Stimulated activated CD4-positive, alpha-beta T cell treated with anti-CD3 and anti-CD28 coated beads, Interleukin-4, amount 100 ng/mL, for 48 hours (primary cell): ENCODE measurements at places on chromosomes 7 and 10.
A peak's percentile ranks its signal among the peaks of the same experiment; 100 is the strongest.

DNA sequence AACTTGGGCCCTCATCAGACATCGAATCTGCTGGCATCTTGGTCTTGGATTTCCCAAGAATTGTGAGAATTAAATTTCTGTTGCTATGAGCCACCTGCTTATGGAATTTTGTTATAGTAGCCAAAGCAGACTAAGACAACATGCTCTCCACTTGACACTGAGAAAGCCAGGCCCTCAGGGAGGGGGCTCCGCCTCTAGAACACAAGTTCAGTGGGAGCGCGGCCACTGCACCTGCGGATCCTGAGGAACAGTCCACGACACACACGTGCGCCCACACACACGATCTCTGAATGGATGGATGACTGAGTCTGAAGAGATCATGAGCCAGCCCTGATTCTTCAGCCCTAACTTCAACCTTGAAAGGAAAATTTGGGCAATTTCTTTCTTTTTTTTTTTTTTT lies 73.7 kb downstream of the CTBP2 start:
- no peak for DNase-seq

GRCh38 chr7:4103352-4104091 lies 578.6 kb upstream of the FOXK1 start:
- DNase-seq = no peak

DNA sequence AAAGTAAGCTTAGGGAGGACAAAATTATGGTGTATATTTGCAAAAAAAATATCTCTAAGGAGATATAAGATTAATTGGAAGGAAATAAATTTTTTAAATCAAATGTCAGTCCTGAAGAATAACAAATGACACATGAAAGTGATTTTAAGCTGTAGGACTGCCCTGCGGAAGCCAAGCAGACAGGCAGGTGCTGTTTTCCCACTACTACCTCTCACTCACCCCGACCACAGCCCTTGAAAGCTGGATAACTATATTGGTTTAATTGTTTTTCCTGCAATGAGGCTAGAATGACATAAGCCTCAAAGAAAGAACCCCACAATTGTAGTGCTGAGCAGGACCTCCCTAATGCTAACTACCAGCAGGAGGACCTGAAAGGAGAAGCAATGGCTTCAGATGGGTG lies 68.6 kb upstream of the VIPR2 start:
- no peak for DNase-seq

DNA sequence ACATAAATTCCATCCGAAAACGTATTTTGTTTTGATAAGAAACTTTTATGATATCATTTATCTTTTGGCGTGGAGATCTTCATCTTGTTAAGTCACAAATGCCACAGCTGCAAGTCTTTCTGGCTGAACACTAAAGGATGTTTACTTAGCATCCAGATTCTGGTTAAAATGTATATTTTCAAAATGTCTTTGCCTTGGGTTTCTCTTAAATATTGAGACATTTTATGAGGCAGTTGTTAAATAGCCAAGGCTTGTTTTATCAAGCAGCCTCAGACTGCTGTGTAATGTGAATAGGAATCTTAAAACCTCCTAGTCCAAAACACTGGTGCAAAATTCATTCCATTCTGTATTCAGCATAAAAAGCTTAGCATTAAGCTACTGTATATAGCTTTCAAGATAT lies 136.3 kb upstream of the FZD1 start:
- no peak for DNase-seq

- DNase-seq = no peak
Measured at GRCh38 chr10:114356751-114357514, 47.4 kb downstream of the AFAP1L2 start.

DNA sequence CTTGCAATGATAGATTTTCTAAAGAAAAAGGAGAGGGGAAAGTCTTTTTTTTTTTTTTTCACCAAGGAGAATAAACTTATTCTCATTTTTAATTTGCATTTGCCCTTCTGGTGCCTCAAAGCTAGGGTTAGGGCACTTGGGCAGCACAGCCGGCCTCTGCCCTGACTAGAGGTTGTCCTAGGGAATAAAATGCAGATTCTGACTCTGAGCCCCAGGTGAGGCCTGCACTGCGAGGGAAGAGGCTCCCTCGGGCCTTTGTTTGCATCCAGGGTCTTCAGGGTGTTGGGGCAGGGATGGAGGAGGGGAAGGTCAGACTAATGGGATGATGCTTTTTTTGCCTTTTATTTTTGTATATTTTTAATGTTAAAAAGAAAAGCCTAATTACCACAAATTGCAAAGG lies 7.8 kb downstream of the MYL7 start:
- DNase-seq = no peak

GRCh38 chr7:44281811-44282600 lies 43.4 kb downstream of the CAMK2B start:
- DNase-seq = no peak

DNA sequence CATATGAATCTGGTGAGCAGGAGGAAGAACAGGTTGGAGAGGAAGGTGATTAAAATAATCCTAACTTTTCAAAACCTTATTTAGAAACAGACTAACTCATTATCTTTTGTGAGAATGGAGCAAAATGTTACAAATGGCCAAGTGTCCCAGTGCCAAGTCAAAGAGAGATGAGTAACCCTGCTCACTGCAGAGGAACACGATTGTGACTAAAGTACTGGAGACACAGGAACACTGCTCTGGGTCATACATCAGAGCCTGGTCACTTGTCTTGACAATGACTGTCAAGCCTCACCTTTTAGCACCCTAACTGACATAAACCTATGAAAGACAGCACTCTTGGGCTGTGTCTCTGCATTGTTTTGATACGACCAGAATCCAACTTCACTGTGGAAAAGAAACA lies 108.8 kb downstream of the SGMS1 start:
- no peak for DNase-seq

DNA sequence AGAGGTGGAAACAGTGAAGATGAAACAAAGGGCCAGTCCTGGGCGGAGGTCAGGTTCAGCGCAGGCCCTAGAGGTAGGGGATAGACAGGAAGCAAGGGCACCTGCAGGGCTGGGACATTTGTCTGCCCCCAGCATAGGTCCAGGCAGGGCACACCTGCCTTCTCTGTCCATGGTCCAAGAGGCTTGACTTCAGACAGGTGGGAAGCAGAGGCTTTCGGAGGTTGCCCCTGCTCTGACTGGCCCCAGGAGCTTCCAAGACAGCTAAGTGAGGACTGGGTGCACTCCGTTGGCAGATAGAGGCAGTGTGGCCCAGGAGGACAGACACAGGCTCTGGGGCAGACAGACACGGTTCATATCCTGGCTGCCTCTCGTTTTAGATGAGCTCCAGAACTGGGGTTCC lies 71.6 kb upstream of the GRB10 start:
- no peak for DNase-seq

GRCh38 chr7:143217806-143218205 lies 4.0 kb upstream of the TAS2R40 start:
- DNase-seq = no peak

DNA sequence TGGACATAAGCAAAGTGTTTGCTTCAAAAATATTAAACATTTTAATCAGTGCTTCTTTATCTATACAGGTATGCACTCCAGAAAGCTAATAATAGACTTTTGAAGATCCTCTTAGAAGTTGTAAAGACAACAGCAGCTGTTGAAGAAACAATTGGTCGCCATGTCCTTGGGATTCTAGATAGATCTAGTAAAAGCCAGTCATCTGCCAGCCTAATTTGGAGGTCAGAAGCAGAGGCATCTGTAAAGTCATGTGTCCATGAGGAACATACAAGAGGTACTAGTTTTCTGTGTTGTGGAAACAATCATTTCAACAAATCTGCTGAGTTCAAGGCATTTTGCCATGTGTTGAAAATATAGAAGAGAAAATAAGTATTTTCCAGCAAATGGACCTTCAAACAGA lies 89.3 kb downstream of the CYP51A1 start:
- DNase-seq = no peak

- DNase-seq = no peak
Measured at GRCh38 chr7:19417231-19417630, 272.0 kb upstream of the FERD3L start.

- DNase-seq = no peak
Measured at GRCh38 chr7:98081319-98081718, 25.3 kb upstream of the LMTK2 start.

GRCh38 chr7:131774419-131775220 lies 218.2 kb upstream of the PODXL start:
- no peak for DNase-seq

- DNase-seq = no peak
Measured at GRCh38 chr7:150756166-150756565, 18.9 kb downstream of the GIMAP5 start.

DNA sequence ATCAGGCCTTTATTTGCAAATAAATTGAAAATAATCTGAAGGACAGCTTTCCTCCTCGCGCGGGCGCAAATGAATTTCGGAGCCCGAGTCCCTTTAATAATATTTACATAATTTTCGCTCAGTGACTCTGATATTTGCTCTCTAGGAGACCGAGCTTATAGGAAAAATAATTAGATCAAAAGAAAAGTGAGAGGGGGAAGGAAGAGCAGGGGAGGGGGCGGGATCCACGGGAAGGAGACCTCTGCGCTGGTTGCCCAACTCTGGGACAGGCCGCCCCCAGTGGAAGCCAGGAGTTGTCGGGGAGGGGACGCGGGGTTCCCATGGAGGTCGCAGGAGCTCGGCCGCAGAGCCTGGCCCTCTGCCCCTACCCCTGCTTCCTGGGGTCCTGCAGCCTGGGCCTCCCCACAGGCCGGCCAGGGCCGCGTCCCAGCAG lies 5.8 kb downstream of the UNCX start:
- DNase-seq = no peak

- DNase-seq = no peak
Measured at GRCh38 chr10:52778511-52779392, 6.2 kb upstream of the MBL2 start.

DNA sequence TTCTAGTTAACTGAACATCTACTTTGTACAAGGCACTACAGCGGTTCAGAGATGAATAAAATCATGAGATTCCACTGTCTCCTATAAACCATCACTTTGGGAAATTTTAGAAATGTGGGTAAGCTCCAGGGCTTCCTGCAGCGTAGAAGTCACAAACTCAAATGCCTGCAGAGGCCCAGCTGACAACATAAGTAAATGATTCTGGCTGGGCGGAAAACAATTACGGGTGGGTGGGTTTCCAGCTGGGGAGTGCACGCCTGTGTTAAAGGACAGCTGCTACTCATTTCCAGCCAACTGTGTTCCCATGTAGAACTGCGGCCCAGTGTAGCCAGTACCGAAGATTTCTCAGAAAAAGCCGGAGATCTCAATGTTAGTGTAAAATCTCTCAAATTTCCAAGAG lies 69.5 kb upstream of the ATRNL1 start:
- DNase-seq = no peak

DNA sequence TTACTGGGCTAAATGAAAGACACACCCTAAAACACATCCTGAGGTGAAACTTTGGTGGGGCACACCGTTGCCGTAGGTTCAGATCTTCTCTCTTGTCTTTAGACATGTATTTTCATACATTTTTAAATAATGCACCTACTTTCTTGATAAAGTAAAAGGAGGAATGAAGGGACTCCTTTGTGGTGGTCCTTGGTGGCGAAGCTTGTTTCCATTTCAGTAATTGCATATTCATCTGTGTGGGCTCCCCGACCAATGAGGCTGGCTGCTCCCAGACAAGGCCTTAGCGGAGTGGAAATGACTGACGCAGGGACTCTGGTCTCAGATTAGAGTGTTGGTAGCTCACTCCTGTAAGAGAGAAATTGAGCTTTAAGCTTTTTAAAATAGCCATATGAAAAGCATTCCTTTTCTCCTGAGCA lies 815 bp downstream of the CCSER2 start:
- peak; percentile 45 for DNase-seq

- DNase-seq = no peak
Measured at GRCh38 chr7:129186749-129187260, 1.6 kb upstream of the SMO start.

DNA sequence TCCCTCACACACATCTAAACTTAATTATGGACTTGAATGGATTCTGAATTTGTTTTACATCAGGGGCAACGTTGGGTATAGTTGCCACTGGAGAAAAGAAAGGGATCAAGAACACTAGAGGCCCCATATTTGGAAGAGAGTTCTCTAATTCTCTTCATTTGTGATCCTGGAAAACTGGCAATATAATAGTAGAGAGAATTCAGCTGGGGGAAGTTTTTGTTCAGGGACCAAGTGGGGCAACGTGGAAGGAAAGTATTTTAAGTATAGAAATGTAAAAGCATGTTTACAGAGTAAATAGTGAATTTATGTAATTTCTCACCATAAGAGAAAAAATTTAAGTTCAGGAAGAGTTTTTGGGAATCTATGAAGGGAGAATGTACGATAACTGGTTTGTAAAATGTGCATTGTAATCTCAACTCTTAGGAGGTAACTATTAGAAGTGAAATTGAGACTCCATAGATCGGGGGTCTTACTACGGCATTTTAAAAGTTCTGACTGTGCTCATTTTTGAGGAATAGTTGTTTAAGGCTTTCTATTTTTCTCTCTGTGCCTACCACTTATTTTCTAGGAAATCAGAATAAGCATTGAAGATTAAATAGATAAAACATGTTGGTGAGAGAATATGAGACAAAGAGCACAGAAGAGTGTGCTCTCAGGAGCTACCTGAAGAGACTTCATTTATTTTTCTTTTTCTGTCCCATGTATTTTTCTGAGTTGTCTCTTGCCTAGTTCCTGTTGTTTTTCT lies 3.4 kb downstream of the SDHAF3 start:
- no peak for DNase-seq
